NK-92 treated with Interleukin-12 subunit alpha and Interleukin-12 subunit beta, amount 100 ng/mL, for 24 hours (cell line): ENCODE measurements at places on chromosomes 7 and 10.

DNA sequence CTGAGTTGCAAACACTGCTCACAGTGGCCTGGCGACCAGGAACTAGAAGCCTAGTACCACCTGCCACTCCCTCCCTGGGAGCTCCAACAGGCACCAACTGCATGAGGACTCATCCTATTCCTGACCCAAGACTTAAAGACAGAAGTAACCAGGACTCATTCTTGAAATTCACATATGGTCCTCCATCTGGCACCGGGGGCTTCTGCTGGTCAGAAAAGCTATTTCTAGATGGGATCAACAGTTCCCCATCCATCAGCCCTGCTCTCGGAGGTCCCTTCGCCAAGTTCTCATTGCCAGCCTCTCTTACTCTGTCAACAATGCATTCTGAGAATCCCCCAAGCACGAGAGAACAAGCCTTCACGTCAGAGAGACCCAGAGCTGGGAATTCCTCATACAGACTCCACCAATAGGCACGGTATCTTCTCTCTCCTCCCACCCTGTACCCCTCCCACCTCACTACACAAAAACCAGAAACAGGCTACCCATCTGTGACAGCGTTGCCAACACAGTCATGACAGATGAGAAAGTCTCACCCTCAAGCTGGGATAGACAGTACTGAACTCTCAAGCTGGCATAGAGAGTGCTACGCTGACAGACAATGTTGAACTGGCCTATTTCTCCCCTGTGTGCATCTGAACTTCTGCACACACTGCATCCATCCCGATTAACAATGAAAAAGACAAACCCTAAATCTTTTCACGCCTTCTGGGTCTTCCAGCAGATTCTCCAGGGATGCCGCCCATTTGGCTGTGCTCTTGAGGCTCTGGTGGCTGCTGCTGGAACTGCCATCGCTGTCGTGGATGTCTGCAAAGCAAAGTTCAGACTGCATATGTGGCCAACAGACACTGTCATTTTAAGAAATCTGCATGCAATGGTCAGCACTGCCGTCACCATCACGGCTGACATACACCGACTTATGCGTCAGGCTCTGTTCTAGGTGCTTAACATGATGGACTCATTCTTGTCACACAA lies 15.6 kb downstream of the RGS10 start:
- DNase-seq, result no peak

DNA sequence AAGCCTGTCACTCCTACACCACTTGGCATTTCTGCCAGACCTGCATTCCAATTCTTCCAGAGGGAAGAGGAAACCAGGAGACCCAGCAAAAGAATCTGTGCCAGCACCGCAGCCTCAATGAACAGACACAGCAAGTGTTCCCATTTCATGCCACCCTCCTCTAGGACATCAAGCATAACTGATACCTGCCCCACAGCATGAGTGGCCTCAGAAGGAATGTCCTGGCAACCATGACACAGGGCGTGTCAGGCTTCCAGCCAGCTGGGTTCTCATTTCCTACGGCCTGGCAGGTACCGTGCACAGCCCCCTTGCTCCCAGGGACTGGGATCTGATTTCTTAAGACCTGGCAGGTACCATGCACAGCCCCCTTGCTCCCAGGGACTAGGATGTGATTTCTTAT lies 7.8 kb downstream of the MAD1L1 start:
- DNase-seq, result no peak

GRCh38 chr7:33412331-33412730 lies 283.0 kb downstream of the BBS9 start:
- DNase-seq, result no peak

GRCh38 chr7:128931965-128932861 lies 5.5 kb upstream of the IRF5 start:
- no peak for DNase-seq

DNA sequence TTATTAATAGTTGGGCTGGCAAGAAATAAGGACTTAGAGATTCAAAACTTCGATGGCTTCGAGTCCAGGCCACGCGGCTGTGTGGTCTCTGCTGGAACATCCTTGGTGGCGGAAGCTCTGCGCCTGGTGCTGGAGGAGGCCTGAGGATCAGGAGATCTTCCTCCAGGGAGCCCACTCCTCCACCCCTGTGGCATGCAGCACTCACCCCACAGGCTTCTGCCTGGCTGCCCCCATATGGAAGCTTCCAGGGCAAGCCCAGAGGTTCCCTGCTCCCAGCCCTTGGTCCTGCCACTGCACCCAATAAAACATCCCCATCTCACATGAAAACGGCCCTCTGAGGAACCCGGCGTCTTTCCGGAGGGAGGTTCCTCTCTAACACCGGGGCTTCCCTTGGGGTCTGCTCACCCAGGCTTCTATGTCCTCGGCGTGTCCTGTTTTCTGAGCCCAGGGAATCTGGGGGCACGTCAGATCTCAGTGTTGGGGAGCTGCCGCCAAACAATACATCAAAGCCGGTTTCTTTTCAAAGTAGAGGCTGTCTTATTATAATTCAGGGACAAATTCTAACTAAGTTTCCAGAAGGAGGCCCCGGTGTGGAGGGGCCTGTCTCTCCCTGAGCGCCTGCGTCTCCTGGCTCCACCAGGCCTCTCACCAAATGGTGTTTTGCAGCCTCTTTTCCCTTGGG lies 32.4 kb downstream of the CALML3 start:
- DNase-seq, result no peak
